ENCODE measurements at places on chromosomes 13 and 19. TPM values are rescaled to one million over a fixed set of nuclear protein-coding genes. Genes with fewer than 3 reads are reported as not detected.
A peak's percentile ranks its signal among the peaks of the same experiment; 100 is the strongest.

FGF9 gene
- total RNA-seq, result 5.0 TPM

YJU2 gene
- total RNA-seq, result 22.9 TPM

COL5A3 gene
- total RNA-seq, result 0.86 TPM

SMAD9 gene
- total RNA-seq, result 2.6 TPM

DNA sequence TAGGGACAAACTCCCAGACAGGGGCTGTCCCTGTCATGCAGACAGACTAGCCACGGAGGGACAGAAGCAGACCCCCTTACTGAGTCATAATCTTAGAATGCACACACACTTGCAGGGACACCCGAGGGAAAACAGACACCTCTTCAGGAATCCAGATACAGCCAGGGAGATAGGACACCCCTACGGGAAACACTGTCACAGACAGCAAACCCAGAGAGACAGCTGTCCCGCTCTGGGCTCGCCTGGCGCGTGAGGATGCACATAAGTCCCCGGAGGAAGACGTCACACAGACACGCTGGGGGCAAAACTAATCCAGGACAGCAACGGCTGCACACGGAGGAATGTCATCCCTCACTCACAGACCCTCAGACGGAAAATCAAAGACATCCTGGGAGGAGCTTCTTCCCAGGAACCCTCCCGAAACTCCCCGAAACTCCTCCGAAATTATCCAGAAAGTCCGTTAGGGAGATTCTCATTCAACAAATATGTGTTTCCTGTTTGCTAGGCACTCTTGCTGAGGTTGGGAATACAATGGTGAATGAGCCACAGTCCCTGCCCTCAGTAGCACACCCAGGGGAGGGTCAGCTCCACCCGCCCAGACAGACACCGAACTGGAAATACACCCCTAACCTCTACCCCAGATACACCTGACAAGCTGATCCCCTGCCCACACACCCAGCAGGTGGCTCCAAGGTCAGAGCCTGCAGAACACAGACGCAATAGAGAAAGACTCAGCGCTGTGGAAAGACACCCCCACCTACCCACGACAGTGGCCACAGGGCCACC, 15.2 kb upstream of the TOMM40 start:
- H3K4me1 ChIP-seq, result no peaks in the 10 kb centered on the region
- no peaks in the 10 kb centered on the region for H3K27me3 ChIP-seq
- H3K27ac ChIP-seq, result no peak overlapping the region
- no peak overlapping the region for H3K4me3 ChIP-seq
- DNase-seq, result no peak

DNA sequence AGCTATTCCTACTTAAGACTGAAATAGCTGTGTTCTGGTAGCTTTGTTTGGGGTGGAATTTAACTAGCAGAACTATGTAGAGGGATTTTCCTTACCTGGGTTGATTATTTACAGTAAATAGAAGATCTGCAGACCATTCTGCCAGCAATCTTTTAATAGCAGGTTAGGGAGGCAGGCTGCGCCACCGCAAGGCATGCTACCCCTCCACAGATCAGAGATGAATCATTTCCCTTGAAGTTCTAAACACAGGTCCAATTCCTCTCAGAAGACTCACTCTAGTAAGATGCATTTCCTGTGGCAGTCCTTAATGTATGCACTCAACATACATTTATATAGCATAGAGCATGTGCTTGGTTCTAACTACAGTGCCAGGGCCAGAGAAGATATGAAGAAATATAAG, 109.0 kb downstream of the TNFRSF19 start:
- DNase-seq, result no peak
- H3K4me1 ChIP-seq, result no peaks in the 10 kb centered on the region
- H3K27me3 ChIP-seq, result no peaks in the 10 kb centered on the region
- no peak overlapping the region for H3K4me3 ChIP-seq
- H3K36me3 ChIP-seq, result peaks cover 17% of the 10 kb centered on the region

- H3K4me1 ChIP-seq, result peaks cover 13% of the 10 kb centered on the region
- H3K27ac ChIP-seq, result no peak overlapping the region
- H3K27me3 ChIP-seq, result no peaks in the 10 kb centered on the region
- H3K36me3 ChIP-seq, result no peaks in the 10 kb centered on the region
- H3K4me3 ChIP-seq, result no peak overlapping the region
Measured at GRCh38 chr19:6011206-6011605, 33.3 kb upstream of the RANBP3 start.

GRCh38 chr19:917323-918151, at the start of gene KISS1R:
Gene KISS1R (plus strand): TSS chr19:917333. CDS start chr19:917503, 170 bp downstream.
- no peak within 1 kb of the TSS for H3K27ac ChIP-seq
- peak within 1 kb of the TSS; percentile 65 for H3K4me3 ChIP-seq
- no peaks in the 10 kb centered on the region for H3K36me3 ChIP-seq
- peaks cover 48% of the 10 kb centered on the region for H3K27me3 ChIP-seq
- H3K4me1 ChIP-seq, result peaks cover 4% of the 10 kb centered on the region
